NT2/D1 (cell line): ENCODE measurements at places on chromosomes 16 and 17.

- no peak for DNase-seq
Measured at GRCh38 chr17:73066148-73066884, 26.2 kb downstream of the SLC39A11 start.

GRCh38 chr17:49003557-49004511, 6.6 kb downstream of the IGF2BP1 start:
- DNase-seq = no peak

GRCh38 chr16:74700116-74700437, 585 bp downstream of the MLKL start:
- no peak for DNase-seq

- DNase-seq = no peak
Measured at GRCh38 chr16:50311134-50311528, 44.8 kb downstream of the ADCY7 start.

DNA sequence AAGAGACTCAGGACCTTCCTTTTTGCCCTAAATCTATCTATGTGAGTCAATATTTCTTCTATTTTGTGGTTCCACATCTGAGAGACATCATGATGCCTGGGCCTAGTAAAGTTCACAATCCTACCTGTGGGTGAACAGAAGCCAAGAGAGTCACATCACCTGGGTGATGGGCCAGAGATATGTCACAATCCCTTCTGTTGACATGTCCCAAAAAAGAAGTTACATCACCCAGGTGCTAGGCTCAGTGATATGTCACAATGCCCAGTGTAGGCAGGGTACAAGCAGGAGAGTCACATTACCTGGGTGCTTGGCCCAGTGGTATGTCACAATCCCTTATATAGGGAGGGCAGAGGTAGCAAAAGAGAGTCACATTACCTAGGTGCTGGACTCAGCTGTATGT, 2101.9 kb downstream of the TP53TG3F start:
- DNase-seq = no peak

GRCh38 chr17:8119581-8120519, 1.5 kb upstream of the ALOXE3 start:
- peak; percentile 80 for DNase-seq

- DNase-seq = no peak
Measured at GRCh38 chr16:65281586-65281985, 159.7 kb upstream of the CDH11 start.

- DNase-seq = no peak
Measured at GRCh38 chr17:40025991-40026815, 11.0 kb downstream of the CSF3 start.

- no peak for DNase-seq
Measured at GRCh38 chr16:56987692-56988091, 1.7 kb upstream of the NLRC5 start.

DNA sequence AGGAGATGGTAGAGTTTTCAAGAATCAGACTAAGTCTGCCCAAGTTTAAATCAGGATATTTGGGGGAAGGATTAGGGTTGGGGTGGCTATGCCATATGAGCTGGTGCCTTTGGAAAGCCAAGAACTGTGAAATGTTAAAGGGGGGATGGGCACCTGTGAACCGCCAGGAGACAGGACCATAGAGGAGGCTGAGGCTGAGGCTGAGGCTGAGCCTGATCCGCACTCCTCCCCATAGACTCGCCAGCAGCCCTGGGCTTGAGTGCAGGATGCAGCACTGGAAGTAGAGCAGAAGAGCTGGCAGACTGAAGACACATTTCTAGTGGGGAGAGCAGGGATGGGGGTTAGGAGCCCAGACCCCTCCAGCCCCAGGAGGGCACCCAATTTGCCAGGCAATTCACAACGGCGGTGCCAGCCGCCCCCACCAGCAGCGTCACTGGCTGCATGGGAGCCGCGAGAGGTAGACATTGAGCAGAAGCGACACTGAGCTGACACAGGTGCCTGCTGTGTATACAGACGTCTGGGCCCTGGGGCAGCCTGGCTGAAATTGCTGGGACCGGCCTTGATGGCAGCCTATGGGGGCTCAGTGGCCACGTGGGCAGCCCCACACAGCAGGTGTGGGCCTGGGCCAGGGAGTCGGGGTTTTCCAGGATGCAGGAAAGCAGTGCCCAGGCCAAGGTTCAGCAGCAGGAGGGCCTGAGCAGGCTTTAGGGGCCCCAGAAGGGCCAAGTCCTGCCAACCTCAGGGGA, 9.2 kb downstream of the PIMREG start:
- DNase-seq = no peak

DNA sequence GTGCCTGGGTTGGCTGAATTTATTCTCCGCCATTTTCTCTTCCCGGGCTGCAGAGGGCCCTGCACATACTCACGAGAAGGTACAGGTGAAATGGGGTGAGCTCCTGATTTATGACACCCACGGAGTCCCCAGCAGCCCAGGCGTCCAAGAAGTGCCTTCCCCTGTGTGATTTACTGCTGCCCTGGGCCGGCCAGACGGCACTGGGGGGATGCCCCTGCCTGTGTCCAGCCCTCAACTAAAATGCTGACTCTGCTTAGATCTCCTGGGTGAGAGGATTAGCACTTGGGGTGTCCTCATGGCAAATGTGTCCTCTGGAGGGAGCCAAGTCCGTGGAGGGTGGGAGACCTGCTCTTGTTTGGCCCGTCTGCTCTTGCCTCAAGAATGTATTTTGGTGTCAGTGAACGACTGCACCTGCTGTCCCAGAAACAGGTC, 132.4 kb downstream of the MAF start:
- no peak for DNase-seq

DNA sequence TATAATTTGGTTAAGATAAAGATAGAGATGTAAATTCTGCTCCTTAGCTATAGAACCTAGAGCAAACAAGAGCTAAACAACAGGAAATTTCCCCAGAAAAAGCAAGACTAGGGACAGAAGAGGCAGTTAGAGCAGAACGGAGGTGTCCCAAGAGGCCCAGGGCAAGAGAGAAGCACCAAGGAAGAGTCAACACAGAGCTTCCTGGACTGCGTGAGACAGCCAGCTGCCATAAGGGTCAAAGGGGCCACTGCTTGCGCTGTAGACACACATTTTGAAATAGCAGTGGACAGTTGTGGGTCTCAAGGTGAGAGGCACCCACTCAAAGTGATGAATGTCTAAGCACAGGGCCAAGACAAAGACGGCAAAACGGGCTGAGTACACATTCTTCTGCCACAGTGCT, 156.6 kb downstream of the PARN start:
- no peak for DNase-seq

DNA sequence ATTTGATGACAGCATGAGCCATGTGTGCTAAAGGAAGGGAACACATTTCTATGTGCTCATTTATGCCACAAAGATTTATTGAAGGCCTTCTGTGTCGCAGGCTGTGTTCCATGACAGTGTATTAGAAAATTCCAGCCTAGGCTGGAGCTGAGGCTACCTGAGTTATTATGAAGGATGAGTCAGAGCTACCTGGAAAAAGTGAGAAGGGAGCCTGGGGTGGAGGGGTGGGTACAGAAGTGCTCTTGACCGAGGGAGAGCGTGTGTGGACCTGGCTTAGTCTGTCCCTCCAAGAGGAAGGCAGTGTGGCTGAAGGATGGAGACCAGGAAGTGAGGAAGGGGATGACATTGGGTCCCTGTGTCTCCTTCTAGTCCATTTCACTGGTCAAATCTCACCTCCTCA, 98.3 kb downstream of the N4BP1 start:
- DNase-seq = no peak

GRCh38 chr17:59345476-59345875, 14.0 kb downstream of the YPEL2 start:
- no peak for DNase-seq

- DNase-seq = no peak
Measured at GRCh38 chr16:29927070-29927905, 1.3 kb upstream of the KCTD13 start.

DNA sequence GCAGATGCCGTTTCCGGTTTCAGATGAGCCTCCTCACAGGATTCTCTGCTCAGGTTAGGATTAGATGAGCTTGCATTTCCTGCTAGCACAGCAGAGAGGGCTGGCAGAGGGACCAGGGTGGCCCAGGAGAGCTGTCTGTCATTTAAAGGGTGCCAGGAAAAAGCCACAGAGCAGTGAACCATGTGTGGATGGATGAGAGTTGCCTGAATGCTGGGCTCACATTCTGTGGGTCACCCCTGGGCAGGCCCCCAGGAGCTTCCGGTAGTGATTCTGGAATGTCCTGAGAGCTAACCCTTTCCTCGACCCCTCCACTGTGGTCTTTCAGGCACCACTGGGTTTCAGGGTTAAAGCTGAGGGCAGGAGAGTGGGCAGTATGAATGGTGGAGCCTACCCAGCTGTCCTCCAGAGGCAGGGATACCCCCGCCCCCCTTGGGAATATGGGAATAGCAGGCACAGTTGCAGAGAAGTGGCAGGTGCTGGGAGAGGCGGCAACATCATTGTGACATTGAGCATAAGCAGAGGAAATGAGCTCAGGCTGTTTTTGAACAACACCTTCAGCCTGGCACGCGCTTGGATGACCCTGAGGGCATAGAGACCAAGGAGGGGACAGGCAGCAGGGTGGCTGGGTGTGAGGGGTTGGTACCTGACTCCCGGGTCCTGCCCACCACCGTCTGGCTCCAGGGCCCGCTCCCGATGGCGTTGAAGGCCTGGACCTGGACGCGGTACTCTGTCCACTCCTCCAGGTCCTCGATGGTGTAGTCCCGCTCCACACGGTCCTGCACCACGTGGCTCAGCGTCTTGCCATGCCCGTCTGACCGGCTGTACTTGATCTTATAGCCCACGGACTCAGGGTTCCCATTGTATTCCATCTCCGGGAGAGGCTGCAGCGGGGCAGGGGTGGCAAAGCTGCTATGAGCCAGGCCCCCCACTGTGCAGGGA, 83.0 kb upstream of the CDC42EP4 start:
- DNase-seq = no peak

DNA sequence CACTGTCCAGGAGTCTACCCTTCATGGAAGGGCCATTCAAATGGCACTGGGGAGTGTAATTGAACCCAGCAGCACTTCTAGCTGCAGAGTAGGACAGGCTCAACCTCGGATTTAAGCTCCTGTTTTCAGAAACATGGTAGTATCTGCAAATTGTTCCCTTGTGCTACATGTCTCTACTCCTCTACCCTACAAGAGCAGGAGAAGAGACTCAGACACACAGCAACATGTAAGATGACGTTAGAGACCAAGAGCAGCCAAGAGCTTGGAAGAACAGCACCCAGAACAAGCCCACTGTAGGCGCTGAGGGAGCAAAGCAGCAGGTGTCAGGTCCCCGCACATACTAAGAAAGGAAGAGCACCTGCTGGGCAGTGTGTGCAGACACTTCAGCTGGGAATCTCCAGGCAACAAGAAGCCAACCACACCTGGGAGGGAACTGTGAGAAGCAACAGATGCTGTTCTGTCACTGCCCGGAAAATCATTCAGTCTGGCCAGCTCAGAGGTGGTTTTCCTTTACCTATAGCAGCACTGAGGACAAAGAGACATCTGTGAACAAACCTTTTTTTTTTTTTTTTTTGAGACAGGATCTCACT, 35.6 kb upstream of the MNT start:
- no peak for DNase-seq
